Gastrocnemius medialis (tissue), 4 donors: ENCODE measurements at places on chromosomes 12 and 14.

GRCh38 chr12:75000120-75000519 is 209.5 kb downstream of the KCNC2 start:
- no peak for DNase-seq

DNA sequence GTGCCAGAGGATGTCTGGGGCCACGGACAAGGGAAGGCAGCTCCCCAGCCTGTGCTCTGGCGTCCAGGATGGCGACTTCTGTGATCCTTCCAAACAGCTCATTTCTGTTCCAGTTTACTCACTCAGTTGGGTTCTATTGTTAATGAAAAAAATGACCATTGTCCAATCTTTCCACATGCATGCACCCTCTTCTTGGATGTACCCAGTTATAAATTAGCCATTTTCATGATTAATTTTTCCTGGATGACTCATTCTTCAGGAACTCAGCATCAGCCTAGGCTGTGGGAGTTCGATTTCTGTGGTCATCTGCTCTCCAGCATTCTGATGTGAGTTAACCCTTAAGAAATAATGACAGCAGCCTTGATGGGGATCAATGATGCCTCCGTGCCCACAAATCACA is 926.8 kb downstream of the BCL11B start:
- no peak for DNase-seq

DNA sequence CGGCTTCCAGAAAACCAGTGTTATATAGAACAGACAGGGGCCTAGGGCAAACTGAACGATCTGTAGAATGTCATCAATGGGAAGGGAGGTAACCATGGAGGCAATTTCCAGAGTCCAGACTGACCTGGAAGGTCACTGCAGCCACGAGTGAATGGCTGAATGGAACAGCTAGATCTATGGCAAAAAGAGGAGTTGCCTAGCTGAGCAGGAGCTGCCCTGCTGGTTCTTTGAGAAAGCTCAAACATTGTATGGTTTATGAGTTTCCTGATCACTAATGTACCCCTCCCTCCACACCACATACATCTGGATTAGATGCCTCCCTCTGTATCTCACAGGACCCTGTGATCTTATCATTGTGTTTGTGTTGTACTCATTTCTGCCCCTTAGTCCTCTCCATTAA is 1.0 kb upstream of the RERG start:
- no peak for DNase-seq

GRCh38 chr12:95412482-95413311 is 61.3 kb upstream of the METAP2 start:
- DNase-seq, result no peak

- DNase-seq, result no peak
These were observed 126.6 kb downstream of the SLC6A15 start for GRCh38 chr12:84785951-84786350.

- DNase-seq, result no peak
These were observed 954 bp upstream of the SLC39A2 start for GRCh38 chr14:20998139-20998538.
